ENCODE measurements at places on chromosomes 6 and 20.
A peak's percentile ranks its signal among the peaks of the same experiment; 100 is the strongest.

DNA sequence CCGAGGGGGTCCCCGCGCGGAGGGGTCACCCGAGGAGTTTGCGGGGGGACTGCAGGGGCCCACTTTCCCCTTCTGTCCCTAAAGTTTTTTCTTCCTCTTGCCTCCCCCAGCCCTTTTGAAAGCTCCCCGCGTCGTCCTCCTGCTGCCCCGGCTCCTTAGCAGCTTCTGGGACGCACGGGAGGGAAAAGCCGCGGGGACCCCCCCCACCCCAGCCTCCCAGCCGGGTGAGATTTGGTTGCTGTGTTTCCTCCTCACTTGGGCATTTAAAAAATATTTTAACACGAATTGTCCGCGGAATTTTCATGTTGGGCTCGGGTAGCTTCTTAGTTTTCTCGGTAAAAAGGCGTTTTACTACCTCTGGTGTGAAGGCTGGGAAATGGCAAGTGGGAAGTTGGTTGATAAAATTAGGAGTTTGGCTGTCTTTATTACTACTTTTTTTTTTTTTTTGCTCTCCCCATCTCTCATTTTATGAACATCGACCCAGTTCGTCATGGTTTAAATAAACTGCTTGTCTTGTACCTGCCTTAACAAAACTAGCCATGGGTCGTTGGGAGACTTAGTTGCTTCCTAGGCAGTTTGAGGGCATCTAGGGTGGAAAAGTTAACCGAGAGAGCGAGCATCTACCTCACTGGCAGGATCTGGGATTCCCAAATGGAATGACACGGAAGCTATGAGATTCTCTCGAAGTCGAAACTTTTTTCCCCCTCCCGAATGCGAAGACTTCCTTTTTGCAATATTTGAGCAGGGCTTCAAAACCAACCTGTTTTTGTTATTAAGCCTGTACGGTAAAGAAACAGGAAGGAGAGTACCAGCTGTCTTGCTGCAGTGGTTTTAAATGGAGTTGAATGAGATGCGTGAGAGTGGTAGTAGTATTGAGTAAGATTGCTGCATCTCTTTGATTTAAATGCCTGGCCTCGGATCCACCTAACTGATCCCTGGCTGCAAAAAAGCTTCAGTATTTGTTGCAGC is 868 bp downstream of the NCOA3 start:
- peak; percentile 52 for DNase-seq

DNA sequence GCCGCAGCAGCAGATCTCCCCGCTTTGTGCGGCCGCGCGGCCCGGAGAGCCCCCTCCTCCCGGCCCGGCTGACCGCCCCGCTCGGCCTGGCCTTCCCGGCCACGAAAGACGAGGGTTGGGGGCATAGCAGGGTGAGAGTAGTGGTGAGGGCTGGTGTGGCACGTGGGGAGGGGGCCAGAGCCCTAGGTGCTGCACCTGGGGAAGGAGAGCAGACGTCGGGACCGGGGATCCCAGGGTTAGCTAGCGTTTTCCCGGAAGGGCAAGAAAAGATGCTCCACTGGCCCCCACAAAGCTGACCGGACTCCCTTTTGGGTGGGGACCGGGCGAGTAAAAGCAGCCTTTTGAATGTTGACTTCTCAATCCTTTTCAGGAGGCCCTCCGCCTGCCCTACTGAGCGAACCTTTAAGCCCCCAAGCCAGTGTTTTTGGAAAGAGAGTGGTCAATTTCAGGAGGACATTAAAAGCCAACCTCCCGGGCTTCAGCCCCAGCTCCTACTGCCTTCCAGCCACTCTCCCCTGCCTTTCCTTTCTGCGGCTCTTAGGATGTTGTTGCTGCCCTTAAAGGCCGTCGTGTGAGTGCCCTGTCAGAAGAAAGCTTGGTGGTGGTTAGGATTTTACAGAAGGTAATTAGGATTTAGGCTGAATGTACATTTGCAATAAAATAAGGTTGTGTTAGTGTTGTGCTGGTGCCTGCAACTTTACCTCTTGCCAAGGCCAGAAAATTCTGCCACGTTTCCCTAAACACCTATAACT is 648 bp upstream of the BACH2 start:
- no peak for DNase-seq

DNA sequence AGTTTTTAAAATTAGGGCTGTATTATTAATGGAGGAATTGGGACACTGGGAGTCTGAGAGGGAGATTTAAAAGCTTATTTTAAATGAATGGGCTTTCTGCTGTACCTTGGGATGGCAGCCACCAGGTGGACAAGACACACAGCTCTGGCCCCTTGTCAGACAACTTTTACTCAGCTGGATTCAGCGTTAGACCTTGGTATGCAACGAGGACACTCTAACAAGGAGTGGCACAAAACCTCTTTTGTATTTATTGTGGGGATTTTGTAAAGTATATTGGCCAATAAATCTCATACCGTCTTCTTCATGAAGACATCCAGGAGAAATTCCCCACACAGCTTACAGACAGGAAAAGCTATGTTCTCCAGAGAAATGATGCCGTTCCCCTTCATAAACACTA is 105.7 kb downstream of the LCA5 start:
- no peak for DNase-seq

DNA sequence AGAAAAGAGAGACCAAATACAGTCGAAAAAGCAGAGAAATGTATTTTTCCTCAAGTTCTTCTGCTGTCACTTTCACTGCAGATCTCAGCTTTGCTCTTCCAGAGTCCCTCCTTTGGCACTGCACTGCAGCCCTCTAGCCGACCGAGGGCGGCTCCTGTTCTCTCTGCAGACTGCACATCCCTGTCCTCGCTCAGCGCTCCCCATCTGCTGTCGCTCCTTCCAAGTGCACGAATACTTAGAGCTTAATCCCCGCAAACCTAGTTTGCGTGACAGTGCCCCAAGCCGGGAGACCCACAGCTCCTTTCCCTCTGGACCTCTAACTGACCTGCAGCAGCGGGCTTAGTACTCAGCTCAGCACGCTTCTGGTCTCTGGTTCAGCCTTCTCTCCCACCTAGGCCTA is 15.2 kb downstream of the RPP21 start:
- DNase-seq, result no peak

- no peak for DNase-seq
Observed at GRCh38 chr6:109117346-109118035, 22.2 kb downstream of the CEP57L1 start.

DNA sequence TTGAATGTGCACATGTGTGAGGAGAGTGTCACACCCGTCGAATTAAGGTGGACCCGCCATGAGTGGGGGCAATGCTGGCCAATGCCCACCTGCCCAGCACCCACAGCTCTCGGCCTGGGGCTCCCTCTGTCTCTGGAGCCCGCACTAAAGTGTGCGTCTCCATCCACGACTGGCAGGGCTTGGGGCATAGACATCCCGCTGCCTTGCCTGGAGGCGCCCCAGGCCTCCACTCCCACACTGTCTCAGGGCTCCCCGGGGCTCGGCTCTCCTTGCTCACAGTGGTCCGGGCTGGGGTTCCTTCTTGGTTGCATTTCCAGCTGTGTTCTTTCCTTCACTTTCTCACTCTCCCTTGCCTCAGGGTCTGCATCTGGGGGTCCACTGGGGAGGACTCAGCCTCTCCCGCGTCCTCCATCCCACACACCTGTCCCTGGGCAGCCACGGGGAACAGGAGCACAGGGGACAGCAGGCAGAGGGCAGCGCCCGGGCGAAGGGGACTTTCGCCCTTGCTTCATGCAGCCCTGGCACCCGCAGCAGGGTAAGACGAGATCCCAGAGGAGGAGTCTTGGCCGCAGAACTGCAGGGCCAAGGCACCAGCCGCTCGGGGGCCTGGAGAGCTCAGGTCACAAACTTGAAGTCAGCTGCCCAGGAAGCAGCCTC is 20.1 kb upstream of the MRGBP start:
- no peak for DNase-seq

DNA sequence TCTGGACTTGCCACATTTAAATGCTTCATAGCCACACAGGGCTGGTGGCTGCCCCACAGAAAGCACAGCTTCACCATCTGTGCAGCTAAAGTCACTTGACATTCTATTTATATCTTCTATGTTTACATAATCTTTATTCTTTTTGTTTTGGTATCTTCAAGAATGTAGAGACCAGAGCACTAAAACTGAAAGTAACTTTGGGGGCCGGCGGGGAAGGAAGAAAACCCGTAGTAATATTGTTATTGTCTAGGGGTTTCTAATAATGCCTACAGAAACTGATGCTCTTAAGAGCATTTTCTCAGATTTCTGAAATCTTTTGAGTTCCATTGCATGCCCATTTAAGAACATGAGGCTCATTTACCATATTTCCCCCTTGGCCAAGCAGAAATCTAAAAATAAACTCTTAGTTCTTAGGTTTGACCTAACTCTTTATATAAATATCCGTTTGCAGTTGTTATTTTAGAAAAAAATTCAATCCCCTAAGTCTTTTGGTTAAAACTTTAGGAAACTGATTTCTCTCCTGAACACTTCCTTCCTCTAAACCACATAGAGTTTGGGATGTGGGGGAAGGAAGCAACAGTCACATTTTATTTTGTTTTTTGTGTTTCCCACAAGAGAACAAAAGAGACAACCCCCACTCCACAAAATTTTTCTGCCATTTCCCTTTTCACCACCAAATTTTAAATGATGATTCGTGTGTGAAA is 207.6 kb downstream of the OGFRL1 start:
- no peak for DNase-seq

DNA sequence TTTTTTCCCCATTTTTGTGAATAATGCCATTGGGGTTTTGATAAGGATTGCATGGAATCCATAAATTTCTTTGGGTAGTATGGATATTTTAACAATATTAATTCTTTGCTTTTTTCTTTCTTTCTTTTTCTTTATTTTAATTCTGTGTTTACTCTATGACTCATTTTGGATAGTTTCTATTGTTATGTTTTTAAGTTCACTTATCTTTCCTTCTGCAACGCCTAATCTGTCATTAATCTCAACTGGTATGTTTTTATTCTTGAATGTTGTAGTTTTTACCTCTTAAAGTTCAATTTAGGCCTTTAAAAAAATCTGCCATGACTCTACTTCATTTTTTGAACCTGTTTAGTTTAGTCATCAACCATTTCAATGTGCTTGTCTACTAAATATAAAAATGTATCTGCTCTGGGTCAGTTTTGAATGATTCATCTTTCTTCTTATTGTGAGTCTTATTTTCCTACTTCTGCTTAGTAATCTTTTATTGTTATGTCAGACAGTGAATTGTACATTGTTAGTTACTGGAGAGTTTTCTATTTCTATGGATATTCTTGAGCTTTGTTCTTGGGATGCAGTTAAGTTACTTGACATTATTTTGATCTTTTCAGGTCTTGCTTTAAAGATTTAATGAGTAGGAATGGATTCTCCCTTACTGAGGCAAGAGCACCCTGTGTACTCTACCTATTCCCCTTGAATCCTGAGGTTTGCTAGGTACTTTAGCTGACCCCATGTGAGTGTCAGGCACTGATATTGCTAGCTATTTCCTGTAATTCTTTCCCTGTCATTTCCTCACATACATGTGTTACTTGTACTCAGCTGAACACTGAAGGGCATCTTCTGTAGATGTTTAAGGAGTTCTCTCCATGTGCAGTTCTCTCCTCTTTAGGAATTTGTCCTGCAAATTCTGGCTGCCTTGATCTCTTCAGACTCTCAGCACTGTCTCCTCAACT is 104.2 kb downstream of the TFAP2B start:
- no peak for DNase-seq

DNA sequence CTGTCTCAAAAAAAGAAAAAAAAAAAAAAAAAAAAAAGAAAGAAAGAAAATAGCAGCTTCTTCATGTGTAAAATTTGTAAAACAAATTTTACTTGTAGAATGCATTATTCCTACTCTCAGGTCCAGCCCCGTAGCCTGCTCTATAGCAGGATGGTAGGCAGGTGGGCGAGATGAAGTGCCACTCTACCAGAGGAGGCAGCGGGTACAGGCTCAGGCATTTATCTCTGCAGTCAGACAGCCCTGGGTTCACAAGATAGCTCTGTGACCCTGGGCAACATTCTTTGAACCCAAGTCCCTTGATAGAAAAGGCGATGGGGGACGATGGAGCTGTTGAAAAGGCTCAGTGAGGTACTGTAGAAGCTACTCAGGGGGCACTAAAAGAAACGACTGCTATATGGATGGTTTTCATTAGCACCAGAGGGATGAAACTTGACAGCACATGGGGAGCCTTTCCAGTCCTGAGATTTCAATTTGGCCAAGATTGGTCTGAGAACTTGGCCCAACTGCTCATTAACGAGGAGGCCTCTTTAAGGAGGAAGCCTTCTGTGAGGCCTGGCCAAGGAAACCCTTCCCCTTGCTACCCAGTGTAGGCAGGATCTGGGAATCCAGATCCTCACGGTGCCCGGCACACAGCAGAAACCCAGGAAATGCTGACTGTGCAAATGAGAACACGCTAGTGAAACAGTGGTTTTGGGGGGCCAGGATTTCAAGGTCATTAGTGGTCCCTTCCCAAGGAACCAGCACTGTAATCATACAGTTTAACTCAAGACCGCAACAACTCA is 63.1 kb downstream of the MYH7B start:
- no peak for DNase-seq

- no peak for DNase-seq
Observed at GRCh38 chr6:36033935-36034334, 6.3 kb downstream of the MAPK14 start.

GRCh38 chr20:33812908-33813462 is 1.8 kb downstream of the CHMP4B start:
- no peak for DNase-seq

DNA sequence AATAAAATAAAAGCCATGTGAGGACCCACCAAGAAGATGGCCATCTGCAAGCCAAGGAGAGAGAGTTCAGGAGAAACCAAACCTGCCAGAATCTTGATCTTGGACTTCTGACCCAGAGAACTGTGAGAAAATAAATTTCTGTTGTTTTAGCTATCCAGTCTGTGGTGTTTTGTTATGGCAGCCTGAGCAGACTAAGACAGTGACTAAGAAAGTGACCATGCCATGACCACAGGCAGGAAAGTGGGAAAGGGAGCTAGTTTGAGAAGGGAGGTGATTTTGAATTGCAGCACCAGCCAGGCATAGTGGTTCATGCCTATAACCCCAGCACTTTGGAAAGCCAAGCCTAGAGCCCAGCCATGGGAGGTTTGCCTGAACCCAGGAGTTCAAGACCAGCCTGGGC is 21.9 kb upstream of the C6orf62 start:
- DNase-seq, result no peak

- no peak for DNase-seq
Observed at GRCh38 chr20:10125757-10126156, 91.0 kb downstream of the ANKEF1 start.

DNA sequence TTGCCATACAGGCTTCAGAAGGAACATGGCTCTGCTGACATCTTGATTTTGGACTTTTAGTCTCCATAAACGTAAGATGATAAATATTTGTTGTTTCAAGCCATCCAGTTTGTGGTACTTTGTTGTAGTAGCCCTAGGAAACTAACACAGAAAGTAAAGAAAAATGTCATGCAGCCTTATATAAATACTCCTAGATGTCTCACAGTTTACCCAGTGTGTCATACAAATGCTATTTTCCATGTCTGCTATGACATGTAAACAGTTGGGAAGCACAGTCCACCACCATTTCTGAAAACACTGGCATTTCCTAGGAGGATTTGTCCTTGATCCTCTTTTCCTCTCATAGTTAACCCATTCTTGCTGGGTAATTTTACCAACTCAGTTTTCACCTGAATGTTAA is 30.6 kb upstream of the ME1 start:
- no peak for DNase-seq

DNA sequence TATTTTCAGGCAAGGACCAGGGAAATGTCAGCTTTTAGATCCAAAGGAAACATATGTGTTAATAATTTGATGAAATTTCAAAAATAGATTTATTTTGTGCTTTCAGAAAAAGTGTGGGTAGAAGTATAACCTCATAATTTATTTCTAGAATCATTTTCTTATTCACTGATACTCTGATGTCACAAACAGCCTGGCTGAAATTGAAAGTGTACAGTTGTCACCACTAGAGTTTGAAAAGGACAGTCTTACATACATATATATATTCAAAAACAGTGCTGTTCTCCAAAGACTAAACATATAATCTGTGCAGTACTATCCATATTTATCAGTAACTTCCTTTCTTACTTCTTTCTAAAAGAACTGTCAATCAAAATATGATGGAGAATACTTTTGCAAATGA is 254.4 kb upstream of the KCNQ5 start:
- no peak for DNase-seq
